Stimulated activated CD4-positive, alpha-beta T cell treated with anti-CD3 and anti-CD28 coated beads, Interleukin-1b, Interleukin-23, amount 100 ng/mL, for 1 hour (primary cell): ENCODE measurements at places on chromosomes 6 and 20.

- DNase-seq: no peak
These were observed 364.7 kb downstream of the SYNE1 start for GRCh38 chr6:152272486-152272885.

DNA sequence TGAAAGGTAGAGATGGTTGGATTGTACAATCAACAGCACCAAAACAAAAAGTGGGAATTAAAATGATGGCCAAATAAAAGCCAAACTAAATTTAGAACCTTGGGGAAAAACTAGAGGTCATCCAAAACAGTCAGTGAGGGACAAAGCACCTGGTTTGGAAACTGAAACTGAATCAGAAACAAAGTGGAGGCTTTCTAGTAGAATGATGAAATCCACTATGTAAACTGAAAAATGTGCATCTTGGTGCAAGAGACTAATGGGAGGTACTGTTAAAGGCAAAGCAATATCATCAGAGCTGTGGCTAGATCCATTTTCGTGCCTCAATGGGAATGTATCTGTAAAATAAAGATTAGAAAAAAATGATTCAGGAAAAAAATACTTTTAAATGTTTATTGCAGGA is 380.0 kb upstream of the GJE1 start:
- DNase-seq: no peak

- DNase-seq: no peak
These were observed 30.4 kb downstream of the SYNJ2 start for GRCh38 chr6:158011980-158012566.

GRCh38 chr20:32337937-32338661 is 20.0 kb upstream of the ASXL1 start:
- no peak for DNase-seq

GRCh38 chr6:25963426-25964123 is 973 bp downstream of the TRIM38 start:
- DNase-seq: no peak

- DNase-seq: no peak
These were observed 102.8 kb downstream of the PREP start for GRCh38 chr6:105300090-105300489.

- DNase-seq: no peak
These were observed 83.3 kb upstream of the BHLHE23 start for GRCh38 chr20:63090052-63090451.

DNA sequence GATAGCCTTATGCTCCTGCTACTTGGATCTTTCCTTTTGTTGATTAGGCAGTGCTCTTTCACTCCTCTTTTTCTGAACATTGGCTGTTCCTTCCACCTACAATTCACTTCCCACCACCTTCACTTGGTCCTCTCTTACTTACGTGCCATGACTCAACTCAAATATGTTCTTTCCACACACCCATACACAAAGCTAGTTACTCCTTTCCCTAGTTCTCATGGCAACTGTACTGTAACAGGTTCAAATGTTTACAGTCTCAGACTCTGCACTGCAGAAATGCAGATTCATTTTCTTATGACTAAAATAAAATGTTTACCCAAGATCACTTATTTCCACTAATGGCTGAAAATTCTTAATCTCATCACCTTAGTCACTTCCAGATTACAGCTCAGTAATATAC is 174.0 kb upstream of the TSHZ2 start:
- DNase-seq: no peak

- DNase-seq: no peak
These were observed 396.8 kb upstream of the HS3ST5 start for GRCh38 chr6:114739656-114740055.

DNA sequence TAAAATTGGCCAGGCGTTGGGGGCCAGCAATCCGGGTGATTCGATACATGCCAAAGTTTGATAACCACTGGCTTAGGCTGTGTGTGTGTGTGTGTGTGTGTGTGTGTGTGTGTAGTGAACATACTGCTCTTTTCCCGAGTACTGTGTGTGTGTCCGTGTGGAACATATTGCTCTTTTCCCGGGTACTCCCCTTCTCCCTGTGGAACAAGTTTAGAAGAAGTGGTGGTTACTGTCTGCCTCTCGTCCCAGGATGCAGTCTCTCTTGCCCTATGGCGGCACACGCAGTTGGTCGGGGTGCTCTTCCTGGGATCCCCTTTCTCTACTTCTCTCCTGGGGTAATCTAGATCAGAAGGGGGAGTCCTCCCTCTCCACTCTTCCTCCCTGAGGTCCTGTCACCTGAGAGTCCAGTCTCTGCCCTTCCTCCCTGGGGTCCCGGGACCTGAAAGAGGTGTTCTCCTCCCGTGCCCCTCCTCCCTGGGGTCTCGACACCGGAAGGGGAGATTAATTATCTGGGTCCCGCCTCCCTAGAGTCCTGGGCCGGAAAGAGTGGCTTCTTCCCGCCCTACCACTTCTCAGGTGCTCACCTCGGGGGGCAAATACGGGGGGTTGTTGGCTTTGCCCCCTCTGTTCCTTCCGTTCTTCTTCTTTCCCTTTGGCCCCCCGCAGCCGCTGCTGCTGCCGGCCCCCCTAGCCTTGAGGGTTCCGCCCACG is 516 bp downstream of the GTPBP2 start:
- DNase-seq: no peak

GRCh38 chr6:29965563-29965872 is 23.2 kb downstream of the HLA-A start:
- DNase-seq: no peak

- no peak for DNase-seq
These were observed 12.2 kb downstream of the POLH start for GRCh38 chr6:43588194-43588593.

GRCh38 chr6:135181333-135182070 is 394 bp downstream of the MYB start:
- no peak for DNase-seq

DNA sequence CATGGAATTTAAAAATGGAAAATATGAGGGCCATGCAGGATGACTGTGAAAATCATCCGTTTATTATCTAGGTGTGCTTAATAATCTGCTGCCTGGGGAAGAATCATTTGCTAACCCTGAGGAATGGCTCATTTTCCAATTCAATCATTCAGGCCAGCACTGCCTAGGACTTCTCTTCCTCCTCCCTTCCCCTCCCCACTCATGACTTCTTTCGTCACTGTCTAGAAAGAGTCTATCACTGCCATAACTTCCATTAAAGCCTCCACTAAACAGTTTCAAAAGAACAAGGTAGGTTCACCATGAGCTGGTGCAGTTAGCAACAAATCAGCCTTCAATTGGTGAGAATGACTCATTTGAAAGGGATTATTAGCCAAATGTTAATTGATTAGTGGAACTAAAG is 43.9 kb downstream of the TSHZ2 start:
- DNase-seq: no peak

- DNase-seq: no peak
These were observed 15.1 kb downstream of the ACSS1 start for GRCh38 chr20:25042531-25043498.

DNA sequence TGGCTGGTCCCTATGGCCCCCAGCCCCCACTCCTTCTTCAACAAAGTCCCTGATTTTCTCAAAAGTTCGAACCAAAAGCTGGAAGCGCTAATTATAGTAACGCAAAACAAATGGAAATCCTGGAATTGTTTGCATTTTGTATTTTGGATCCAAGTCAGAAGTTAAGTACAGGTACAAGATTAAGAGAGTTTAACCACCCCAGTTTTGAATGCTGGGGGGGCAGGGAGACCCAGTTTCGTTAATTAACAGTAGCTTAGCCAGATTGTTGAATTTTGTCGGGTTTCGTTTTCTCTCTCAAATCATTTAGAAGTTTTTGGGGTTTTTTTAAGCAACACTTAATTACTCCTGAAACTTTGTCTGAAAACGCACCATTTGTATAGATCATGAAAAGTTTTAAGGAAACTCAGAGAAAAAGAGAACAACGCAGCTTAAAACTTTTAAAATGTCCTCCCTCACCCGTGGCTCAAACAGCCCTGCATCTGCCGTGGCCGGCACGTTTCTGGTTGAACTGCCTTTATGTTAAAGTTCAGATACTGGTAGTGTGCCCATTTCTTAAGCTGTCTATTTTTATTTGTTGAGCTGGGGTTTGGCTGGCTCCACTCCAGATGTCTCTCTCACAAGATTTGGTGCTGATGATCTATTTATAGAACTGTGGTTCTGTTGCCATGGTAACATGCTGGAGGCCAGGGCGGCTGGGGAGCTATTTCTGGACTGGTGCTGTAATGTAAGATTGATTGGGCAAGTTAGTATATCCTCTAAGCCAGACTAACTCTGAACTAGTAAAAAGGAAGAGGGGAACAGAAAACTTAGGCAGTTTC is 55.0 kb downstream of the GNAS start:
- DNase-seq: no peak

DNA sequence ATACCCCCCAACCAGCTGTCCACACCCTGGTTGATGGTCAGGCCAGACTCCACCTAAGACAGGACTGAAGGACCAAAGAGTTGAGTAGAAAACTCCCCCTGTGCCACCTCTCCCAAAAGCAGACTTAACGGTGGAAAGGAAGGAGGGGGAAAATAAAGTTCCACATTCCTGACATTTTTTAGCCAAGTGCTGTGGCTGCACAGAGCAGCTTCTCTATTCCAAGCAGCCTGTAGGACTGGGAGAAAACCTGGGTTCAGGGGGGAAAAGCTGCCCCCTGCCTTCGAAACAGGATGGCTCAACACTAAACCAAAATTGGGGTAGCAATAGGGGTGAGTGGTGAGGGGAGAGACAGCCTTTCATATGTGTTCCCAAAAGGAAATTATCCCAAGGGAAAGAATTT is 3.6 kb downstream of the TRAM2 start:
- DNase-seq: no peak

GRCh38 chr6:16466800-16467553 is 228.6 kb downstream of the GMPR start:
- DNase-seq: no peak

GRCh38 chr20:9203081-9203447 is 134.2 kb downstream of the PLCB4 start:
- DNase-seq: no peak

DNA sequence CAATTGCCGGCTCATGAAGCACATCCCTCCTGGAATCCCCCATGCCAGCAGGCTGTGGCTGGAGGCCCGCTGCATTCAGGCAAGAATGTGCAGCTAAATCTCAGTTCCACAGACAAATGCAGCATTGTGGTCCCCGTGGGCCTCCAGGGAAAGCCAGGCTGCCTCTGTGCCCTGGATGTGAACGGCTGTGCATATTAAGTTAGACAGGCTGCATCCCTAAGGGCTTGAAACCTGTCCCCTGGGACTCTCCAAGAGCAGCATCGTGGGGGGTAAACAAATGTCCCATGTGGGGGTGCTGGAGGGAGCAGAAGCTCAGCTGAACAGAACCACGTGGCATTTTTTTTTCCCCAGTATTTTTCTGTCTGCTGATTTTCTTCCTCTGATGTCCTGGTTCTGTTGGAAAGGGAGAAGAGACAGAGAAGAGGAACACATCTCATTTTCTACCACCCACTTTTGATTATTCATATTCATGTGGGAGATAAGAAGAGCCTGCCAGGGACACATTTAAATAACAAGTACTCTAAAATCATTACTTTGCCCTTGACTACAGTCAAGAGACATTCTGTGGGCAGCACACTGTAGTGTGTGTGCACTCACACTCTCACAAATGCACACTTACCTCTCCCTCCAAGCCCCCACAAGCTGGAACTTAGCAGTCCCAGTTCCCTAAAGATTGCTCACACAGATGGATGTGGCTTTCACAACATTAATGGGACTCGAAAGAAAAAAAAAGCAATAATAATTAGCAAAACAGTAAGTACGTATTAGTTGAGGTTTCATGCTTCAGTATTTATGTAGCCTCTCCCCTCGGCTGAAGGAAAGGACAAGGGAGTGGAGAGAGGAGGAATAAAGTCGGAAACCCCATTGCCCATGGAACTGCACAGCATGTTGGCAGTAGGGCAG is 16.9 kb downstream of the GFOD1 start:
- no peak for DNase-seq

DNA sequence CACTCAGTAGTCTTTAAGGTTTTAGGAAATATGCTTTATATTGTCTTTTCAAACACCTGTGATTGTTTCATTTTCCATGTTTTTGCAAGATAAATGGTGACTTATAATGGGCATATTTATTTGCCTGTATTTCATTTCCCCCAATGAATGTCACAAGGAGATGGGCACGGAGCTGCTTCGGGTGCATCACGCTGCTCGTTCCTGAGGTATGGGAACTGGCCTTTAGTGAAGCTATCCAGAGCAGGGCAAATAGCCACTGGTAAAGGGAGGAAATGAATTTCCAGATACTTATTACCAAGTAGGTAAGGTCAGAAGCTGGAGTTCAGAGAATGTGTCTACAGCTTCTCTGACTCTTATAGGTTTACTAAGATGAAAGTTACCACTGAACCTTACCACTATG is 3.7 kb downstream of the POU3F2 start:
- no peak for DNase-seq

GRCh38 chr6:51199105-51199552 is 380.5 kb downstream of the TFAP2B start:
- no peak for DNase-seq

- DNase-seq: no peak
These were observed 3.3 kb downstream of the EIF2S2 start for GRCh38 chr20:34108616-34109174.

DNA sequence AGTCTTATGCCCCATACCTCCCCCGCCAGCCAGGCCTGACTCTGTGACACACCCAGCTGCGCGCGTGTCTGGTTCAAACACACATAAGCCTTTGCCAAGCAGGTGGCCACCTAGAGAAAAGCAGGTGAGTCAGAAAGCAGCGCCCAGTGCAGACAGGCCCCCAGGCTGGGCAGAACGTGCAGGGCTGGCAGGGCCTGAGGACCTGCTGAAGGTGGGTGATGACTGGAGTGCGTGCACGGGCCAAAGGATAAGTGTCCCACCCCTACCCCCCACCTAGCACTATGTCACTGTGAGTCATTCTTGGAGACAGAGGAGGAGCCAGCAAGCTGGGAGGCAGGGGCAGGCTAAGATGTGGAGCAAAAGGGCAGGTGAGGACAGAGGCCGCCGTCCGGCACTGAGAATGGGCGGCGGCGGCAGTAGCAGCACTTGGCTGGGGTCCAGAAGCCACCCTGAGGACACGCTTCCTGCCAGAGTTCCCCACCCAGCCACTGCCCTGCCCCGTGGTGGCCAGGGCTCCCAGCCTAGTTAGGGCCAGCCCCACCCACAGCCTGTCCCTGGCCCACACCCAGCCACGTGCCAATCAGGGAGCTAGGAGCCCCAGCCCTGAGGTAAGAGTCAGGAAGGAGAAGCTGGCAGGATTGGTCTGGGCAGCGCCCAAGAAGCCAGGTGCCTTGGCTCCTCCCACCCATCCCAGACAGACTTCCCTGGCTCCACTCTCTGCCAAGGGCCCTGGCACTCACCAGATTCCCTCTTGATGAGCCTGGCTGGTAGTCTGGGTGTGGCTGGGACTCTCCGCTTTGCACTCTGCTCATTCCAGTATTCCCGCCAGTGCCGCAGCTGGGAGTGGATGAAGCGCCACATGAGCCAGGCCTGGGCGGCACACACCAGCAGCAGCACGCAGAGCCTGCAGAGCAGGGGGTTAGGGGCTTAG is 72.7 kb downstream of the TRAM2 start:
- no peak for DNase-seq

- DNase-seq: no peak
These were observed 10.2 kb downstream of the ADNP start for GRCh38 chr20:50920997-50921396.

DNA sequence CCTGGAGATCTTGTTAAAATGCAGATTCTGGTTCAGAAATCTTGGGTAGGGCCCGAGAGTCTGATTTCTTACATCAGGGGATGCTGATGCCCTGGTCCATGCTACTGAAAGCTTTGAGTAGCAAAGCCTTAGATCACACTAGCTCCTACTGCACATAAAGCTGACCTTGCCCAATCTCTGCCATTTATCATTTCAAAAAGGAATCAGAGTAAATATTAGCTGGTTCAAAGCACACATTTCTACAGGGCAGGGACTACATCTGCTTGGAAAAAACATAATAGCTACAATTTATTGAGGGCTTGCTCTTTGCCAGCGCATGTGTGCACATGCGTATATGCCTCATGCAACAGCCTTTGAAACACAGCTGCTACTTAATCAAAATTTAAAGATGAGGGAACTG is 440.4 kb upstream of the ARID1B start:
- DNase-seq: no peak
